ENCODE measurements at places on chromosomes 3 and 15. TPM values are rescaled to one million over a fixed set of nuclear protein-coding genes. Genes with fewer than 3 reads are reported as not detected.

GRCh38 chr15:73716417-73716816, 32.2 kb downstream of the CD276 start:
- DNase-seq = no peak

Gene GABRA5
- polyA plus RNA-seq = not detected

Gene FBLN2
- 51.9 TPM for polyA plus RNA-seq

DNA sequence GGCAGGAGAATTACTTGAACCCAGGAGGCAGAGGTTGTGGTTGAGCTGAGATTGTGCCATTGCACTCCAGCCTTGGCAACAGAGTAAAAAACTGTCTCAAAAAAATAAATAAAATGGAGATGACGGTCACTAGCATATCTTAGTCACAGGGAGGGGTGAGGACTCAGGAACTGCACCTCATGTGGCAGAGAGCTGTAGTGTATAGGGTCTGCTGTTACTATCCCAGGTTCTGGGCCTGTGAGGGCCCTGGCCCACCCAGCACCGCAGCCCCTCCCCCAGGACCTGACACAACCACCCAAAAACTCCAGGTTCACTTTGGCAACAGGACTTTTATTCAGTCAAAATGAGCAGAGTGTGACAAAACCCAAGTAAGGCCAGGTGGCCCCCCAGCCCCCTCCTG, 22.3 kb downstream of the RNU5B-1 start:
- no peak for DNase-seq

Gene PDZRN3
- 62.3 TPM for polyA plus RNA-seq

GRCh38 chr3:175664911-175665310, 805.8 kb downstream of the NAALADL2 start:
- no peak for DNase-seq

- no peak for DNase-seq
Measured at GRCh38 chr3:100482176-100482575, 10.2 kb upstream of the TMEM45A start.

DNA sequence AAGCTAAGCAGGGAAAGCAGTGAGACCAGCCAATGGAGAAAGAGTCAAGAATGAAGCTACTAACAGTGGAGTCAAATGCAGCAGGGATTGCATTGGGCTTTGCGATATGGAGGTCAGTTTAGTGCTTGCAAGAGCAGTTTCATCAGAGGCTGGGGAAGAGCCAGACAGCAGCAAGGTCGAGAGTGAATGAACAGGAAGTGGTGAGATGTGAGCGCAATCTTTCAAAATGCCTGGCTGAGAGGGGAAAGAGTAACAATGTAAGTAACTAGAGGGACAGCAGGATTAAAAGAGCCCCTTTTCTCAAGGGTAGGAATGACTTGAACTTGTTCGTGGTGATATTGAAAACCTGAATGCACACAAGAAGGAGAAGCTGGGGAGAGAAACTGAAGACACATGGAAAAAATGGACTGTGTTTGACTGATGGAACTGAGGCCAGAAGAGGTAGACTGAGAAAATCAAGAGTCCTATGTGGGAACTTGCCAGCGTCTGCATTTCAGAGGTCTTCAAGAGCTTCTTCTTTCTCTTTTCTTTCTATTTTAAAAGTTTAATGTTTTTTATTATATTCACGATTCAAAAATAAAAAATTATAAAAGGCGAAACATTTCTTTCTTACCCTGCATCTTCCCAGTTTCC, 30.6 kb upstream of the GPR160 start:
- DNase-seq = no peak

- no peak for DNase-seq
Measured at GRCh38 chr15:38088971-38089370, 154.5 kb downstream of the TMCO5A start.

GRCh38 chr3:23706111-23706510, 99.6 kb upstream of the UBE2E1 start:
- DNase-seq = no peak

Gene TEX55
- not detected for polyA plus RNA-seq

DNA sequence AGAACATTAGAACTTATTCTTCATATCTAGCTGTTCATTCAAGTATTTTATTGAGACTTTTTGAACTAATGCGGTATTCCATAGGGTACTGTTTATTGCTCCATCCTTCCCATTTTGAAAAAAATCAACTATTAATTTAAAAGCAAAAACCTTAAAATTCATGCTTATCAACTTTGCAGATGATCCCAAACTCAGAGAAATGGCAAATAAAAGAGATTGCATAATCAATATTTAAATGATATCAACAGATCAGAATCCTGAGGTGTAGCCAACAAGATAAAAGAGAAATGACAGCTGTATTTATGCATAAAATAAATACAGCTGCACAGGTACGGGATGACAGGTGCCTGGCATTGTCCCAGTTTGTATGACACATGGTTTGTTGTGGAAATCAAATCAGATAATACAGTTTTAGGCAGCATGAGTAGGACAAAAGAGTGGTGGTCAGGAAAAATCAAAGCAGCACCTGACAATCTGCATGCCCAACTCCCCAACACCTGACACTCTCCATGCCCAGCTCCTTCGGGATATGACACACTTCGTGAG, 42.4 kb upstream of the CMTM8 start:
- no peak for DNase-seq

GRCh38 chr15:36645106-36645505, 65.7 kb downstream of the CDIN1 start:
- no peak for DNase-seq

GRCh38 chr3:24447836-24448235, 46.8 kb downstream of the THRB start:
- DNase-seq = no peak

- DNase-seq = no peak
Measured at GRCh38 chr3:192840143-192840836, 77.4 kb downstream of the MB21D2 start.

Gene GABRG3
- polyA plus RNA-seq = 8.6 TPM

DNA sequence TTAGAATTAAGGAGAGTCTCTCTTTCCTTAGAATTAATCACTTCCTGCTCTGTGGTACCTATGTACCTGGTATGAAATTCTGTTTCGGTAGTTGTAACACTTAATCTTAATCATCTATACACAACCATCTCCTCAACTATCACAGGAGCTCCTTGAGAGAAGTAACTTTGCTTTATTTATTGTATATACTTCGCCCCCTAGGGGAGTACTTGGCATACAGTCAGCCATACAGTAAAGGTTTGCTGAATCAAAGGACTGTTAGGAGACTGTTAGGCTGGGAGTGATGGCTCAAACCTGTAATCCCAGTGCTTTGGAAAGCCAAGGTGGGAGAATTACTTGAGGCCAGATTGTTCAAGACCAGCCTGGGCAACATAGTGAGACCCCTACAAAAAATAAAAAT, 44.7 kb downstream of the RORA start:
- DNase-seq = no peak

Gene TM4SF4
- 0.21 TPM for polyA plus RNA-seq

Gene GRIP2
- polyA plus RNA-seq = 0.65 TPM

- no peak for DNase-seq
Measured at GRCh38 chr3:104257486-104257885, 1109.2 kb upstream of the ALCAM start.

DNA sequence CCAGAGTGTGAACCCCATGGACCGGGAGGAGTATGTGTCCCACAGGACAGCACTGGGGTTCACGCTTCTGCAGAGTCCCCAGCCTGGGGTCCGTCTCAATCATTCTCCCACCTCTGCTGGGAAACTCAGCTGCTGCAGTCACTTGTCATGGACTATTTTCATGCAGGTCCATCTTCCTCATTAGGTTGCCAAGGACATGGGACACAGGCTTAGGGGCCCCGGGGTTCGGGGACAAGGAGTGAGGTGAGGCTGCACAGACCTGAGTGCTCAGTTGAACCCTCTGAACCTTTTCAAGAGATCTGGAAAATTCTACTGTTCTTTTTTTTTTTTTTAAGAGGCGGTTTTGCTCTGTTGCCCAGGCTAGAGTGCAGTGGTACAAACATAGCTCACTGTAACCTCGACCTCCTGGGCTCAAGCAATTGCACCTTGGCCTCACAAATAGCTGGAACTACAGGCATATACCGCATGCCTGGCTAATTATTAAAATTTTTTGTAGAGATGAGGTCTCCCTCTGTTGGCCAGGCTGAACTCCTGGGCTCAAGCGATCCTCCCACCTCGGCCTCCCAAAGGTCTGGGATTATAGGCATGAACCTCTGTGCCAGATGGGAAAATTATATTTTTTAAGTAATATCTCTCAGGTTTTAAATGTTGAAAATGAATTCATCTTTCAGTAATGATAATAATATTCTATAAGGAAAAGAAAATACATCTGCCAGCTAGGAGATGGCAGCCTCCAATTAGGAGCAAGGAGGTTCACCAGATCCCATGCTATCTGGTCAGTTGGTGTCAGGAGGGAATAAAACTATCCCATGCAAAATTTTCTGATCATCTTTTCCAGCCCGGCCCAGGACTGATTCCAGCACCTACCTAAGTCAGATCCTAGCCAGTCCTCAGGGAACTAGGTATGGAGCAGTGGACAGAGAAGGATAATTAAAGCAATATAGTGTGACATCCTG, 45.2 kb downstream of the RPN1 start:
- no peak for DNase-seq

GRCh38 chr3:114669614-114670013, 375.8 kb downstream of the TIGIT start:
- no peak for DNase-seq

DNA sequence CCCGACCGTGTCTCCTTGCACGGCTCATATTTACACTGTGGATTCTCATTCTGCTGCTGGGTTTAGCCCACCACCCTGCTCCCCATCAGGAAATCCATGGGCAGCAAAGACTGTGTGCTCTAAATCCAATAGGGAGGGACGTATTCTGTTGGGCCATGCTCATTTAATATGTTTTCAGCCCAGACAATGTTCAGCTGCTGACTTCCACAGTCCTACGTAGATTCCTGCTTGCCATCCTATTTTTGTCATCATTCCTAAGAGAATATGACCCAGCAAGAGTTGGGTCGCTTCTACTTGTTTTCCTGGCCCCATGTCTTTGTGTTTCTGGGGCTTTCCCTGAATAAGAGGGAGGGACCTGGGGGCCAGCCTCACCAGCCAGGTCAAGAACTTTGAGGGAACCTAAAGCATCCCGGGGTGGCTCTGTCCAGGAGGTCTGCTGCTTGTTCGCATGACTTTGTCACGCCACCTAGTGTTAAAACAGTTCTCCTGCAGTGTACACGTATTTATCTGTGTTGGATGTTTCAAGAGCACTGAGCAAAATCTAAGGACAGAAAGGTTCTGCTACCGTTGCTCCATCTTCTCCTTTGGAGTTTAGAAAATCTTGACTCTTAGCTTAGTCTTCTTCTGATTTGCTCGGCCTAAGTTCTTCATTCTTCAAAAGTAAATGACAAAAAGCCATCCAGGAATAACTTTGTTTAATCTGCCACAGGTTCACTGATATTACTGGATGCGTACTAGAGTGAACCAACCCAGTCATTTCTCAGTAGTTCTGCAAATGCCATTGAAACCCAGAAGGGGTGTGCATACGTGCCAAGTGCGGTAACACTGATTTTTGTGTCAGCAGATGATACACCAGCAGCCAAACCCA, 79.8 kb upstream of the NR2E3 start:
- no peak for DNase-seq

GRCh38 chr3:130425484-130425883, 80.0 kb downstream of the COL6A5 start:
- DNase-seq = no peak
